Stomach (tissue), 19 donors: ENCODE measurements at places on chromosomes 6 and 20. TPM values are rescaled to one million over a fixed set of nuclear protein-coding genes. Genes with fewer than 3 reads are reported as not detected.

DNA sequence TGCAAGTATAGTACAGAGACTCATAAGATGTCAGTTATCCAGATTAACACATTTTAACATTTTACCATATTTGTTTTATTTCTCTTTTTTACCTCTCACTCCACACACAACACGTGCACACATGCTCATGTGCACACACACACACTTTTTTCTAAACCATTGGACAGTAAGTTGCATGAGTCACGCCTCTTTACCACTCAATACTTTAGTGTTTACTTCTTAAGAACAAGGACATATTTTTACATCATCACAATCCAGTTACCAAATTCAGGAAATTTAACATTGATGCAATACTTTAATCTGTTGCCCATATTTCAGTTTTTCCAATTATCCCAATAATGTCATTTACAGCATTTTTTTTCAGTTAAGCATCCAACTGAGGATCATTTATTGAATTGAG, 109.0 kb downstream of the RIN2 start:
- H3K27me3 ChIP-seq, result no peaks in the 10 kb centered on the region
- no peak overlapping the region for H3K4me3 ChIP-seq
- no peak for DNase-seq
- no peak overlapping the region for H3K27ac ChIP-seq
- H3K4me1 ChIP-seq, result peaks cover 7% of the 10 kb centered on the region

DNA sequence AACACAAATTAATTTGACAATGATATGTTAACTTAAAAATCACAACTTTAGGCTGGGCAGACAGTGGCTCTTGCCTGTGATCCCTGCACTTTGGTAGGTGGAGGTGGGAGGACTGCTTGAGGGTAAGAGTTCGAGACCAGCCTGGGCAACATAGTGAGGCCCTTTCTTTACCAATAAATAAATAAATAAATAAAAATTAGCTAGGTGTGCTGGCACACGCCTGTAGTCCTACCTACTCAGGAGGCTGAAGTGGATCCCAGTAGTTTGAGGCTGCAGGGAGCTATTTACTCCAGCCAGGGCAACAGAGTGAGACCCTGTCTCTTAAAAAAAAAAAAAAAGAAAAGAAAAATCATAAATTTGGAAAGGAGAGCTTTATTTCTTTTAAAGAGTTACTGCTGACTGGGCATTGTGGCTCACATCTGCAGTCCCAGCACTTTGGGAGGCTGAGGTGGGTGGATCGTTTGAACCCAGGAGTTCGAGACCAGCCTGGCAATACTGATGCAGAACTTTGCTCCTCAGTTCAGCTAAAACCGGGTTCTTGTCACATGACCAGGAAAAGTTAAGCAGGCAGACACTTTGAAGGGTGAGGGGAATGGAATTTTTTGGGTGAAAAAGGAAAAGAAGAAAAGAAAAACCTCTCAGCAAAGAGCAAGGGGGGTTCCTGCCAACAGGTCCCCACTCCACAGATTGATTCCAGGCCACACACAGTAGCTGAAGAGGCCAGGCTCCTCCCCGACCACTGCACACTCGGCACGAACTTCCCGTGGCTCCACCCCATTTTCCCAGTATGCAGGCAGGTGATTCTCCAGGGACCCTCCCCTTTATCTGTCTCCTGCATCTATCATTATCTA, 44.0 kb upstream of the DDR1 start:
- no peak overlapping the region for H3K4me3 ChIP-seq
- H3K36me3 ChIP-seq, result no peaks in the 10 kb centered on the region
- H3K27ac ChIP-seq, result peak overlapping the region; percentile 44

- H3K36me3 ChIP-seq, result no peaks in the 10 kb centered on the region
- H3K4me1 ChIP-seq, result peaks cover 29% of the 10 kb centered on the region
- H3K27me3 ChIP-seq, result no peaks in the 10 kb centered on the region
These were observed 103.1 kb upstream of the ESR1 start for GRCh38 chr6:151704383-151704782.

GRCh38 chr6:8237668-8238067, 135.3 kb upstream of the EEF1E1 start:
- peaks cover 8% of the 10 kb centered on the region for H3K27me3 ChIP-seq
- no peaks in the 10 kb centered on the region for H3K4me1 ChIP-seq
- H3K4me3 ChIP-seq, result no peak overlapping the region
- H3K27ac ChIP-seq, result no peak overlapping the region
- no peak for DNase-seq

GRCh38 chr6:90285042-90285481, 11.6 kb downstream of the BACH2 start:
- peak overlapping the region; percentile 48 for H3K27ac ChIP-seq
- no peak overlapping the region for H3K4me3 ChIP-seq
- DNase-seq, result no peak
- H3K27me3 ChIP-seq, result no peaks in the 10 kb centered on the region

- no peaks in the 10 kb centered on the region for H3K4me1 ChIP-seq
- H3K4me3 ChIP-seq, result no peak overlapping the region
- H3K27ac ChIP-seq, result no peak overlapping the region
- H3K27me3 ChIP-seq, result no peaks in the 10 kb centered on the region
- DNase-seq, result no peak
- H3K36me3 ChIP-seq, result no peaks in the 10 kb centered on the region
These were observed 76.0 kb downstream of the THBS2 start for GRCh38 chr6:169177516-169178166.

GRCh38 chr6:49713346-49713745, at the start of gene CRISP2:
Gene CRISP2 (minus strand): TSS chr6:49713543. CDS start chr6:49709196, 4,347 bp downstream.
- H3K27ac ChIP-seq, result no peak within 1 kb of the TSS
- no peaks in the 10 kb centered on the region for H3K36me3 ChIP-seq
- DNase-seq, result no peak

The SAMD5 gene
- 15.4 TPM for total RNA-seq

- H3K36me3 ChIP-seq, result peaks cover 9% of the 10 kb centered on the region
- peaks cover 29% of the 10 kb centered on the region for H3K4me1 ChIP-seq
- H3K27me3 ChIP-seq, result no peaks in the 10 kb centered on the region
- no peak for DNase-seq
- no peak overlapping the region for H3K4me3 ChIP-seq
- no peak overlapping the region for H3K27ac ChIP-seq
These were observed 66.7 kb downstream of the CDC5L start for GRCh38 chr6:44454198-44454597.

DNA sequence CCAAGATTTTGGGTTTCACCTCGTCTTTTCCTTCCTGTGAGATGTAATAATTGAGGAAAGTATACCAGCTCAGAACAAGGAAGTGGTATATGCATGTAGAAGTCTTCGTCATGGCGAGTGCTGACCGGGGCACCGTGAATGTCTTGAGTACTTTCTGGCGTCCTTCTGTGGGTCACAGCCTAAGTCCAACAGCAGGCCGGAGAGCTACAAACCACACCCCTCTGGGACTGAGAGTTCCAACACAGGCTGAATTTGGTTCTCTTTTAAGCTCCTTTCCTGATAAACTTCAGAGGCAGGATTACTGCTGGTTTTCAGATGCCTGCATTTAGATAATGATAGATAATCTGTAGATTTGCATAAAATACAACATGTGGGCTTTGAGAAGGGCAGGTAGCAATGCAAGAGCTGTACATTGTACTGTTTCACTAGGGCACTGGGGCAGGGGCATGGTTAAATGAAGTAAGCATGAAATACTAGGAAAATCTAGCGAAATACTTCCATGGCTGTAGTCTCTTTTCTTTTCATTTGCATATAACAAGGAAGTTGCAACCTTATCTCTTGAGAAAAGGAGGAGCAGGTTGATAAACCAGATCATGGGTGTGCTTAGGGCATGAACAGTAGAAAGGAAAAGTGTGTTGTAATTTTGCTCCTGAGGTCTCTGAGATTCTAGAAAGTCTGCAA, at the start of gene ADTRP:
Gene ADTRP, minus strand, starts transcription at position 156 of the 681 bp plus-strand sequence. Its CDS starts 44 bp downstream, at position 112.
- H3K36me3 ChIP-seq, result no peaks in the 10 kb centered on the region
- H3K27ac ChIP-seq, result peak within 1 kb of the TSS; percentile 62
- H3K4me1 ChIP-seq, result peaks cover 9% of the 10 kb centered on the region
- H3K27me3 ChIP-seq, result no peaks in the 10 kb centered on the region

DNA sequence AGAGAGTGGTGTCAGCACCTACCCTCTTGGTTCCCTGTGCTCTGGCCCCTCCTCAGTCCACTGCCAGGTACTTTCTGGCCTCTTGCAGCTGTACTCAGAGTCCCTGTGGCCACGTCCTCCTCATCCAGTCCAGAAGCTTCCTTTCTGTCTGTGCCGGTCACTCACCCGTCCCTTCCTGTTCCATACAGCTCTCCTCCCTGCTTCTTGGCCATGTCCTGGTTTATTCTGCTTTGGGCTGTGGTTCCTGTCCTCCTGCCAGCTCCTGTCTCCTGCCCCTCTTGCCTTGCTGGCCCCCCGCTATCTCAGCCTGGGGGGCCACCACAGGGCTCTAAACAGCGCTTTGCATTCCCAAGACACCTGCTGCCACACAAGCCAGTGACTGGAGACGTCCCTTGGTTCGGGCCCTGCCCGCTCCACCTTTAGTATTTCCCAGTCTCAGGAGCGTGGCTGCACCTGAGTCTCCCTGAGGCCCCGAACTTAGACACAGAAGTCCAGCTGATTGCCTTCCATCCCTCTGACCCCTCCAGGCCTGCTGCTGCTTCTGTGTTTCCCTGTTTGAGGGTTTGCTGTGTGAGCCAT, 15.5 kb upstream of the RBM38 start:
- H3K4me1 ChIP-seq, result no peaks in the 10 kb centered on the region
- H3K36me3 ChIP-seq, result peaks cover 100% of the 10 kb centered on the region
- DNase-seq, result no peak
- H3K27ac ChIP-seq, result peak overlapping the region; percentile 70
- peak overlapping the region; percentile 26 for H3K4me3 ChIP-seq

DNA sequence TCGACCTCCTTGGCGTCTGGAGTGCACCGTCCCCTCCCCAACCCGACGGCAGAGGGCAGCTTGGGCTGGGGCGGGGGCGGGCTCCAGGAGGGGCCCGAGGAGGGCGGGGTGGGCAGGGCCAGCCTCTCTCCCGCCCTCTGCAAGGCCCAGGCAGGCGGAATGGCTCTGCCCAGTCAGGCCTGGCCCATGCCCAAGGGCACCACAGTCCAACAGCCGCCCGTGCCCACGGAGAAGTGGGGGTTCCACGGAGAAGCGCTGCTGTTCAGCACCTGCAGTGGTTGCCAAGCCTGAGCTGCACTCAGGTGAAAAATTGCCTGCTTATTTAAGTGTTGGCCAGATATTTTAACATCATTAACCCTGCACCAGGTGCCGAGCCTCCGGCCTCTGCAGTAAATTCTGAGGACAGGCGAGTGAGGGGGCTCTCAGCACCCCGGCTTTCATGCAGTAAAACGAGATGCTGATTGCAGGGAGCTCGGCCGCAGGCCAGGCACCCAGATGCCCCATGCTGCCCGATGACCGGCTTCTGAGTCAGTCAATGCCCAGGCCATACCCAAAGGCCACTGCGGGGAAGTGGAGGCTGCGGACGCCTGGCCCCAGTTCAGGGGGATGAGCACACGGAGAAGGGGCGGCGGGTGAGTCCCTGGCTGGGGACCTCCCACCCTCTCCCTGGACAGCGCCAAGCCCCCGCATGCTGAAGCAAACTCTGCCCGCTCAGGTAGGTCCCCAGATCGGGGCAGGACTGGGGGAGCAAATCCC, at the start of gene SRMS:
Gene SRMS, minus strand, starts transcription at position 25 of the 756 bp plus-strand sequence. CDS start 286 bp downstream, outside the sequence.
- H3K4me1 ChIP-seq, result peaks cover 4% of the 10 kb centered on the region
- H3K4me3 ChIP-seq, result no peak within 1 kb of the TSS
- H3K36me3 ChIP-seq, result no peaks in the 10 kb centered on the region
- H3K27ac ChIP-seq, result no peak within 1 kb of the TSS

The GCNT2 gene
- total RNA-seq, result 132 TPM

DNA sequence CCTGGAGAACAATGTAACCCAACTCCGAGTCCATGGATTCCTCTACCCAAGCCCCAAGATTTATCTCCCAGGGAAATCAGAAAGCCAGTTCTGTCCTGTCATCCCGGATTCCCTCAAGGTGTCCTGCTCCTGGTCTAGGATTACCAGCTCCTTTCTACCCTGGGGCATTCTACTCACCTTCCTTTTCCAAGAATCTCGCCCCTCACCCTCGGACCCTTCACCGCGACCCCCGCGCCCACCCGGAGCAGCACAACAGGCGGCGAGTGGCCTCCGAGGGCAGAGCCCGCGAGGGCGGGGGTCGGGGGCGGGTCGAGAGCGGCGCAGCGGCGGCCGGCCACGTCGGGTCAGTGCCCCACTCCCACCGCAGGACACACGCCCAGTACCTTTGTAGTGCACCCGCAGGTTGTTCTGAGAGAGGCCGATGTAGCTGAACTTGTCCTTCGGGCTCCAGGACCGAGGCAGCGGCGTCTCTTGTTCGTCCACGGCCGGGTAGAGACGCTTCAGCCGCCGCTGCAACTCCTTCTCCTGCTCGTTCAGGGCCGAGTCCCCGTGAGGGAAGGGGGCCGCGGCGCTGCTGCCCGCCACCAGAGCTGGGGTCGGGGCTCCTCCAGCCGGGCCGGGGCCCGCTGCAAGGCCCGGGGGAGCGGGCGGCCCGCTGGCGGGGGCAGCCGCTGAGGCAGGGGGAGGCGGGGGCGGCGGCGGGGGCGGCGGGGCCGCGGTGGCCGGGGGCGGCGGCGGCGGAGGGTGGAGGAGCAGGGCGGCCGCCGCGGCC, 897 bp downstream of the RANBP9 start:
- H3K27ac ChIP-seq, result peak overlapping the region; percentile 97
- peak overlapping the region; percentile 87 for H3K4me3 ChIP-seq
- no peaks in the 10 kb centered on the region for H3K36me3 ChIP-seq
- peaks cover 54% of the 10 kb centered on the region for H3K4me1 ChIP-seq

- H3K4me3 ChIP-seq, result no peak overlapping the region
- no peaks in the 10 kb centered on the region for H3K36me3 ChIP-seq
- peak overlapping the region; percentile 60 for H3K27ac ChIP-seq
- peak; percentile 73 for DNase-seq
These were observed 669.2 kb downstream of the PRKN start for GRCh38 chr6:162058281-162058875.

GRCh38 chr6:63792736-63793464, 157.3 kb downstream of the PHF3 start:
- H3K4me1 ChIP-seq, result peaks cover 13% of the 10 kb centered on the region
- DNase-seq, result peak; percentile 30
- H3K27ac ChIP-seq, result no peak overlapping the region
- no peak overlapping the region for H3K4me3 ChIP-seq
- no peaks in the 10 kb centered on the region for H3K27me3 ChIP-seq

- H3K36me3 ChIP-seq, result no peaks in the 10 kb centered on the region
- no peak overlapping the region for H3K4me3 ChIP-seq
- H3K4me1 ChIP-seq, result peaks cover 29% of the 10 kb centered on the region
- no peak for DNase-seq
- H3K27ac ChIP-seq, result no peak overlapping the region
These were observed 238.5 kb downstream of the FARS2 start for GRCh38 chr6:5499644-5500306.

- H3K27me3 ChIP-seq, result peaks cover 57% of the 10 kb centered on the region
- DNase-seq, result peak; percentile 77
- peaks cover 7% of the 10 kb centered on the region for H3K4me1 ChIP-seq
- H3K27ac ChIP-seq, result peak overlapping the region; percentile 72
- H3K4me3 ChIP-seq, result no peak overlapping the region
These were observed 16.2 kb upstream of the RNF39 start for GRCh38 chr6:30091577-30092381.

The VARS1 gene
- 24.1 TPM for total RNA-seq

The SIRPD gene
- total RNA-seq, result not detected

DNA sequence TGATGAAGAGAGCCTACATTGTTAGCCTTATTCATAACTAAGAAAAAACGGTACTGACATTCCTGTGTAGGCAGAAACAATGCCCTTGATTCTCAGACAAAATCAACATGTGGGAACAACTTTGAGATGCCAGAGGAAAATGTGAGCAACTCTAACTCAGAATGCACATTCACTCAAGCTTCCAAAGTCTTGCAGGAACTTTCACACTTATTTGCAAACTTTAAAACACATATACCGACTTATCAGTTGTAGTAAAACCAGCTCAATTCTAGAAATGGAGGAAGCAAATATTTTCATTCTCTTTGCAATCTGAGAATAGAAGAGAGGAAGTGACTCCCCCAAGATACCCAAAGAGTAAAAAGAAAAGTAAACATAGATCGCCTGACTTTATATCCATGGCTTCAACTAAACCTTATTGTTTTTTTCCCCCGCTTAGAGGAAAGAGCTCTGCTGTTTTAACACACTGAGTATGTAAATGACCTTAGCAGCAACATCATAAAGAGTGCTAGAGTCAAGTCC, 117.6 kb downstream of the EPB41L2 start:
- no peak overlapping the region for H3K4me3 ChIP-seq
- H3K27me3 ChIP-seq, result no peaks in the 10 kb centered on the region
- H3K4me1 ChIP-seq, result peaks cover 45% of the 10 kb centered on the region

The GRM1 gene
- total RNA-seq, result not detected

The PTPRT gene
- 11.6 TPM for total RNA-seq
